CD4-positive, alpha-beta T cell (primary cell): ENCODE measurements at places on chromosomes 11 and 22. TPM values are rescaled to one million over a fixed set of nuclear protein-coding genes. Genes with fewer than 3 reads are reported as not detected.

Gene KCNE3
- 0.08 TPM for total RNA-seq

Gene GDPD5
- total RNA-seq, result 101 TPM

Gene ARHGAP8
- 5.7 TPM for total RNA-seq

DNA sequence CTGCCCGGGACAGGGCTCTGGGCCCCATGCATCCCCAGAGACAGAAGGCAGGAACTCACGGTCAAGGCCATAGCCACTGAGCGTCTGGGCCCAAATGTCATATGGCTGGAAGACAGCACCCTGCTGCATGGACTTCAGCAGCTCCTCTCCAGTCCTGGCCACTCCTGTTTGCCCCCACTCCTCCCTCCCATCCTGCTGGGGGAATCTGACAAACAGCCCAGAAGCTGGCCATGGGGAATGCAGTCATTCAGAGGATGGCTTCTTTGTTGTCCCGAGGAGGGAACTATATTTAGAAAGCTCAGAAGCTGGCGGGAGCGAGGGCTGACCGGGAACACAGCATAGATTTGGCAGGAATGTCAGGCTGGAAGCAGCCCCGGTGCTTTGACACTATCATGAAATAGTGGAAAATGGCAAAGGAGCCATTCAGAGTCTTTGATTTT lies 35.0 kb downstream of the DKK3 start:
- H3K27ac ChIP-seq, result no peak overlapping the region
- no peak for DNase-seq
- peaks cover 10% of the 10 kb centered on the region for H3K4me1 ChIP-seq
- no peak overlapping the region for H3K4me3 ChIP-seq
- no peaks in the 10 kb centered on the region for H3K27me3 ChIP-seq

DNA sequence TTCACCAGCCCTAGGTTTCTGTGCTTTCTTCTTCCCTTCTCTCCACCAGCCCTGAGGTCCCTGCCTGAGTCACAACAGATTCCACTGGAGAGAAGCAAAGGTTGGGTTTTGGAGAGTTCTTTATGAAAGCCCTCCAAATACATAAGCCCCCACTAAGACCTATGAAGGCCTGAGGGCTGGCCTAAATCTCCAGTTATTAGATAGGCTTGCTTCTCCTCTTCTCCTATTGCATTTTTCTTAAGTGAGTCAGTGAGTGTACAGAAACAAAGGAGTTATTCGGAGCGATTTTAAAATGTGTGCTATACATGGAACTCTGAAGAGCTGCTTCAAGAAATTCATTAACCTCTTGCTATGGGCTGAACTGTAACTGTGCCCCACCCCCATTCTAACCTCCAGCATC lies 1057.3 kb downstream of the OPCML start:
- DNase-seq, result no peak
- no peaks in the 10 kb centered on the region for H3K36me3 ChIP-seq
- no peaks in the 10 kb centered on the region for H3K4me1 ChIP-seq
- peaks cover 5% of the 10 kb centered on the region for H3K27me3 ChIP-seq

DNA sequence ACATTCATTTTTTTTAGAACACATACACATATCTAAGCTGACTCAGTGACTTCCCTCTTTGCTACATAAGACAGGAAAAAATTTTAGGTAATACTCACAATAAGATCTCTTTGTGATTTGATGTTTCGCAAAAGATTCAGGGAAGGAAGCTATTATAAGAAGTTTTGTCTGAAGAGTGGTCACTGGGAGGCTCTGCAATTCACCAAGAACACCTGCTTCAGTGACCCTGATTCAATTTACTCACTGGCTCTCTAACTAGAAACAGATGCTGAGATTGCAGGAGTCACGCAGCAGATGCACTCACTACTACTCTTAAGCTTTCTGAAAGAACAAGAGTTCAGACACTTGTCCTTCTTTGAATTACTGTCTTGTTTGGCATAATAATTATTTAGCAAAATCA lies 193.6 kb upstream of the DDI1 start:
- no peak for DNase-seq
- H3K27ac ChIP-seq, result no peak overlapping the region
- H3K27me3 ChIP-seq, result no peaks in the 10 kb centered on the region
- no peaks in the 10 kb centered on the region for H3K4me1 ChIP-seq
- H3K4me3 ChIP-seq, result no peak overlapping the region

DNA sequence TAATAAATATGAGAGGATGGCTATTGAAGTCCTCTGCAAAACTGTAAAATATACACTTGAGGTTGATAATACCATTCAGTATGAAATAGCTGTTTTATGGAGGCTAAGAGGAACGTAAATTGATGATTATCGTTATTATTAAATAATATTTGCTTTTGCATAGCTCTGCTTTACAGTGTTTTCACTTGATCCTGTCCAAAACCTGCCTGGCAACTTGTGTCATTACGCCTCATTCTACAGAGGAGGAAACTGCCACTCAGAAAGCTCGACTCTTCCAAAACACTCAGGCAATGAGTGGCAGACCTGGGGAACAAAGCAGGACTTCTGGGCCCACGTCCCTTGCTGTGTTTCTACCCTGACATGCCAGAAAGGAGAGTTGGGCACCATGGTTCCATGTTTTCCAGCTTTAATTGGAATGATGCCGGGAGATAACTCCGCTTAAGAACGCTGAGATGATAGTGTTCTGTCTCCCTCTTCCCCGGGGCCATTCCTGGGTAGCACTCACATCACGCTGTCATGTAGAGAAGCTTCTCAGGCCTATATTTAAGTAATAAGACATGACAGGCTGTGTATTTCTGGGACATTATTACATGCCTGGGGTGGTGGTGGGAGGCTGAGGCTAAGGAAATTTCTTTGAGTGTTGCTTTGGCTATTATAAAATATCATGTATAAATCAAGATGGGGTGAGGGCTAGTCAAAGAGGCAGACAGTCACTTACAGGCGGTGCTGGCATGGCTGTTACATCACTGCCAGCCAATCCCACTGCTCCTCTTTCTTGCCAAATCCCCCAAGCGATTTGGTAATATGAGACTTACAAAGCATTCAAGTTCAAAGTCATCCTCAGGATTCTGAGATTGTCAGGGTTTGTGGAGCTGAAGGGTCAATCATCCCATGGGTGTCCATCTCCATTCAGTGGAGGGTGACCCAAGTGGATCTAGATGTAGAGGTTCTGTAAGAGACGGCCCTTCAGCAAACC lies 501.7 kb downstream of the INSC start:
- H3K36me3 ChIP-seq, result no peaks in the 10 kb centered on the region
- H3K4me1 ChIP-seq, result no peaks in the 10 kb centered on the region
- no peak overlapping the region for H3K27ac ChIP-seq
- H3K4me3 ChIP-seq, result no peak overlapping the region
- H3K27me3 ChIP-seq, result peaks cover 2% of the 10 kb centered on the region

DNA sequence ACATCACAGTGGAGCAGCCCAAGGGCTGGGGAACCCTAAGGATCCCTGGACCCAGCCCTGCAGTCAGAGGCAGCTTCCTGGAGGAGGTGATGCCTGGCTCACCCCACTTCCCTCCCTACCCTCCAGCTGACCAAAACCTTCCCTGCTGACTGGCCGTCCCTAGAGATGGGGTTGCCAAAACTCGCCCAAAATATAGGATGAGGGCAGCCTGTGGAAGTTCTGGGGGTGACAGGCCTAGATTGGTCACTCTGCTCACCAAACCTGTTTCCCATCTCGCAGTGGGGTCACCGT lies 35.0 kb upstream of the PPARA start:
- H3K36me3 ChIP-seq, result peaks cover 2% of the 10 kb centered on the region
- DNase-seq, result no peak
- H3K27ac ChIP-seq, result no peak overlapping the region
- no peaks in the 10 kb centered on the region for H3K27me3 ChIP-seq

DNA sequence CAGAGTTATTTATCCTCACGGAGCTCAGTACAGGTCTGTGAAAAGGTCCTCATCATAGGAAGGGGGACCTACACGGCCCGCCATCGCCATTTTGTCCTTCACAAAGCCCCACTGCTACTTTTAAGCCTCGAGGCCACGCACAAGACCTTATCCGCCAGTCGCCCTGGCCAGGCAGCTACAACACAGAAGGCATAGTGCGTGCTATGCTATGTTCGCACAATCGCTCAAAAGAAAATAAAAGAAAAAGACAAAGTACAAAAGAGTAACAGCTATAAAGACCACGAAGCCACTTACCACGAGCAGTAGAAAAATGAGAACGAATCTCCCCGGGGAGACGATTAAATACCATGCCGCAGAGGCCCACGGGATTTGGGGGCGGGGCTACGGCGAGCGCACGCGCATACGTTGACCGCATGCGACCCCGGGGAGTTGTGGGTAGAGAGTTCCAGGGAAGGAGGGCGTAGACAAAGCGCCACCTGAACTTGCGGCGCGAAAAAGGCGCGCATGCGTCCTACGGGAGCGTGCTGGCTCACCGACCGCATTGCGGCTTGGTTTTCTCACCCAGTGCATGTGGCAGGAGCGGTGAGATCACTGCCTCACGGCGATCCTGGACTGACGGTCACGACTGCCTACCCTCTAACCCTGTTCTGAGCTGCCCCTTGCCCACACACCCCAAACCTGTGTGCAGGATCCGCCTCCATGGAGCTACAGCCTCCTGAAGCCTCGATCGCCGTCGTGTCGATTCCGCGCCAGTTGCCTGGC lies 16.4 kb upstream of the WDR74 start:
- peak overlapping the region; percentile 79 for H3K4me3 ChIP-seq
- peaks cover 41% of the 10 kb centered on the region for H3K4me1 ChIP-seq
- H3K27ac ChIP-seq, result peak overlapping the region; percentile 72
- no peaks in the 10 kb centered on the region for H3K27me3 ChIP-seq
- peak; percentile 98 for DNase-seq
- peaks cover 38% of the 10 kb centered on the region for H3K36me3 ChIP-seq

- H3K4me3 ChIP-seq, result no peak overlapping the region
- H3K4me1 ChIP-seq, result no peaks in the 10 kb centered on the region
- H3K27me3 ChIP-seq, result peaks cover 7% of the 10 kb centered on the region
- H3K27ac ChIP-seq, result no peak overlapping the region
Measured at GRCh38 chr11:132994966-132995365, 537.3 kb downstream of the OPCML start.

DNA sequence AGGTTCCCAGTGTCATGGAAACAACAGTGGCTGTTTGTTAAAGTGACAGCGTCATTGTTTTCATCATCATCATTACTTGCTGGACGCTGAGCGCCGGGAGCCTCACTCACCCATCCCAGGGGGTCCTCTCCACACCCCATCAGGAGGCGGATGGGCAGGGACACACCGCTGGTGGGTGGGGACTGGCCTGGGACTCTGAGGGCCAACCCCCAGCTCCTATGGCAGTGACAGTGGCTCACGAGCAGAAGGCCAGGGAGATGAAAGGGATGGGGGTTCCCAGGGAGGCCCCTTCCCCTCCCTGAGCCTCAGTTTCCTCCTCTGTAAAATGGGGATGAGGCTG lies 76.6 kb upstream of the PRR5 start:
- H3K27me3 ChIP-seq, result no peaks in the 10 kb centered on the region
- H3K27ac ChIP-seq, result no peak overlapping the region
- DNase-seq, result no peak
- H3K4me3 ChIP-seq, result no peak overlapping the region
- H3K36me3 ChIP-seq, result no peaks in the 10 kb centered on the region
- peaks cover 26% of the 10 kb centered on the region for H3K4me1 ChIP-seq

GRCh38 chr11:122754553-122755322 lies 83.6 kb upstream of the CRTAM start:
- H3K27me3 ChIP-seq, result no peaks in the 10 kb centered on the region
- DNase-seq, result peak; percentile 39
- H3K36me3 ChIP-seq, result no peaks in the 10 kb centered on the region
- no peak overlapping the region for H3K4me3 ChIP-seq
- no peak overlapping the region for H3K27ac ChIP-seq
